Femur (tissue), 1 donor: ENCODE measurements at places on chromosomes 11 and 22.

DNA sequence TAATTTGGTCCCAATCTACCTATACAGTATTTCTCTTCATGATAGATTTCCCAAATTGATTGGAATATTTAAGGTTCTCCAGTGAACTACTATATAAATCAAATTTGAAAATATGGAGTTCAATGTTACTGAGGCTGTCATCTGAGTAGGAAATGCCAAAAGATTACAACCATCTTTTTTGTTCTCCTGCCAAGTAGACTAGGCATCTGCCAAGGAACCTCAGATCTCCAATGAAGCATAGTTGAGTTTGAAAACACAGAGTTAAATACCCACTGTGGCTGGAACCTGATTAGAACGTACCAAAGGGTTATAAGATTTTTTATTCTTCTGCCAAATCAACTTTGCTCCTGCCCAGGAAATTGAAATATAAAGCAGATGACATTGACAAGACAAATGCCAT is 330.9 kb downstream of the CNTN5 start:
- no peak for DNase-seq

GRCh38 chr11:117219001-117219400 is 12.9 kb downstream of the PCSK7 start:
- DNase-seq: no peak

- DNase-seq: no peak
Measured at GRCh38 chr11:26420331-26420730, 88.4 kb downstream of the ANO3 start.

GRCh38 chr11:133808393-133809140 is 36.7 kb downstream of the SPATA19 start:
- DNase-seq: no peak

GRCh38 chr11:110000031-110000502 is 93.1 kb upstream of the ZC3H12C start:
- no peak for DNase-seq

DNA sequence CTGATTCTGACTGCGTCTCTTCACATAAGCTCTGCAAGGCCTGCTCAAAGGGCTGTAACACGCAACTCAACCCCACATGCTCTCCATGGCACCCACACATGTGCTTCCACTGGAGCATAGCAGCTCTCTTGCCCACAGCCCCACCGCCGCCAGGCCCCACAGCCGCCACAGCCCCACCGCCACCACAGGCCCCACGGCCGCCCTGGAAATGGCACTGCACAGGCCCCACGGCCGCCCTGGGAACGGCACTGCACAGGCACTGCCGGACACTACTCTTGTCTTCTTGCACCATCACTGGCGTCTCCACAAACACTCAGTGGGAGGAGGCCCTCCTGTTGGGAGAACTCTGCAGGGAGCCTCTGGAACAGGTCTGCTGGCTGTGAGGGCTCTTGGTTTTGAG is 8.6 kb downstream of the MOB2 start:
- DNase-seq: no peak

DNA sequence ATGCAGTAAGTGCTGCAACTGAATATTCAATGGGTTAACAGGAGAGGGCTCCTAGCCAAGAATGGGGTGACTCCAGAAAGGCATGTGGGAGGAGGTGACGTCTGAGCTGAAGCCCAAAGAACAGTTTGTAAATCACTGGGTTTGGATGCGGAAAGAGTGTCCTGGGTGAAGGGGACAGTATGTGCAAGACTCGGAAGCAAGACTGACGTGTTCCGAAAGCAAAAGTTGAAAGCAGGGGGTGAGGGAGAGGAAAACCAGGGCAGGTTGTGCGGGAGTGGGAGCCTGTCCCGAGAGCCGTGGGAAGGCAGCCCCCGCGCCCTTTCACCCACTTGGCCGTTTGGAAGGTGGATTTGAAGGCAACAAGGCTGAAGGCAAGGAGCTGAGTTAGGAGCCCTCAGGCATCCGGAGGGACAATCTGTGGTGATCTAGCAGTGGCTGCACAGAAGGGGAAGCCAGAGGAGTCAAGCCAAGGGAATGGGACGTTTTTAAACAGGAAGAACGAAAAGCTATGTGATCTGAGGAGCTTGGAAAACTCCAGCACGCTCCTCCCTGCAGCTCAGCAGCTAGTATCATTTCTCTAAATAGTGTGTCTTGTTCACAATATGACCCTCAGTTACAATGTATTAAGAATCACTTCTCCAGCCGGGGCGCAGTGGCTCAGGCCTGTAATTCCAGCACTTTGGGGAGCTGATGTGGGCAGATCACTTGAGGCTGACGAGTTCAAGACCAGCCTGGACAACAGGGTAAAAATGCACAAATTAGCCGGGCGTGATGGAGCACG is 7.7 kb downstream of the SLC25A18 start:
- peak; percentile 79 for DNase-seq

GRCh38 chr11:2846056-2846455 is 39.5 kb downstream of the CDKN1C start:
- no peak for DNase-seq

DNA sequence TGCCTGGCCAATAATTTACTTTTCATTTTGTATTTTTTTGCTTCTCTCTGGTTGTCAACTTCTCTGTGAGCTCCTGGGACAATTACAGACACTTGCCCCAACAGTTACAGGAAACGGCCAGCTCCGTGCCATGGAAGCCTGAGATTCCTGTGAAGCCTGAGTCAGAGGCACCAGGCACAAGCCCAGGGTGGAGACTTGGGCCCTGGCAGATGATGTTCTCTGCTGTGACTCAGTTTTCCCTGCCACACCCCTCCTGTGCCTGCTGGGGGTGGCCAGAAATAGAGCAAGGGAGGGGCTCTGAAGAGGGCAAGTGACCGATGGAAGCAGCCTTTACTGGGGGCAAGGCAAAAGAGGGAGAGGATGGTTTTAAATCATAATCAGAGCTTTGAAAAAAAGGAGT is 4.9 kb downstream of the ATP5MGL start:
- DNase-seq: no peak

GRCh38 chr22:30591191-30591587 is 521 bp downstream of the PES1 start:
- DNase-seq: no peak

DNA sequence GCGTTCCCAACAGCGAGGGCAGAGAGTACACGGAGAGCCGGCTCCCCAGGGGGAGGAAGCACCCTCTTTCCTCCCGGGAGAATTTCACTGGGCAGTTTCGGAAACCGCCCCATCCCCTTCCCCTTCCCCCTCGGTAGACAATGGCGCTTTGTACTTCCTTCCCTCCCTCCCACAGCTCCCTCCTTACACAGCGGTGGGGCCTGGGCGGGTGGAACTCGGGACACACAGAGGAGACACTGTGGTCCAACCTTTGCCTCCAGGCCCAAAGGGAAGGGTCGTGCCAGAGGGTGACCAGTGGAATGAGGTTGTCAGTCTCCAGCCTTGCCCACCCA is 4.3 kb downstream of the SMTN start:
- no peak for DNase-seq

DNA sequence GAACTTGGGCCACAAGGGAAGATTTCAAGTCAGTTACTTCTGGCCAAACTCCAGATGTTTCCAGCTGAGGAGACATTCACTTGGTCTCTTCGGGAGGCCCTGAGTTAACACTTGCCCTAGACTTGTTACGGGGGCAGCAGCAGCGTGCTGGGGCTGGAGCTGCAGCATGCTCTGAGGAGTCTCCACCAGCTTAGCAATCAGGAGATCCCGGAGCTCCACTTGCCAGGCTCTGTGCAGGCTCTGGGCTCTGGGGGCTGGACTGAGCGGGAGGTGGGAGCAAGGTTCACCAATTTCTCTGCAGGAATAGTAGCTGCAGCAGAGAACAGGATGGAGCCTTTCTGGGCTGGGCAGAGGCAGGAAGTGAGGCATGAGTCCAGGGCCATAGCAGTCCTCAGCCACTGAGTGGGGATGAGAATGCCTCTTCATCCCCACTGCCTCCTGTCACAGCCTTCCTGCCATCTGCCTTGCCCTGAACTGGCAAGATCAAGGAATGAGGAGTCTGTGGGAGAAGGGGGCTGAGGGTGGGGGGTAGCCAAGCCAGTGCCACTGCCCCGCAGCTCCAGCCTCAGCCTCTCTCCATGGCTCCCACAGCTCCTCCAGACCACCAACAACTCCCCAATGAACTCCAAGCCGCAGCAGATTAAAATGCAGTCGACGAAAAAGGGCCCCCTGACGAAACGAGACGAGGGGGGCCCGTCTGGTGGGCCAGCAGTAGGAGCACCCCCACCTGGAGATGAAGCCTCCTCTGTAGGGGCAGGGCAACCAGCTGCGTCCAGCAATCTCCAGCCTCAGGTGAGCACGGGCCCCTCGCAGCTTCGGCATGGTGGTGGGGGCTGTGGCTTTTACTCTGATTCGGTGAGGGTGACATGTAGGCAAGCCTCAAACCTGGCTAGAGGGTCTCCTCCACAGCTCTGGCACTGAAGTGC is 23.4 kb downstream of the GTPBP1 start:
- no peak for DNase-seq

DNA sequence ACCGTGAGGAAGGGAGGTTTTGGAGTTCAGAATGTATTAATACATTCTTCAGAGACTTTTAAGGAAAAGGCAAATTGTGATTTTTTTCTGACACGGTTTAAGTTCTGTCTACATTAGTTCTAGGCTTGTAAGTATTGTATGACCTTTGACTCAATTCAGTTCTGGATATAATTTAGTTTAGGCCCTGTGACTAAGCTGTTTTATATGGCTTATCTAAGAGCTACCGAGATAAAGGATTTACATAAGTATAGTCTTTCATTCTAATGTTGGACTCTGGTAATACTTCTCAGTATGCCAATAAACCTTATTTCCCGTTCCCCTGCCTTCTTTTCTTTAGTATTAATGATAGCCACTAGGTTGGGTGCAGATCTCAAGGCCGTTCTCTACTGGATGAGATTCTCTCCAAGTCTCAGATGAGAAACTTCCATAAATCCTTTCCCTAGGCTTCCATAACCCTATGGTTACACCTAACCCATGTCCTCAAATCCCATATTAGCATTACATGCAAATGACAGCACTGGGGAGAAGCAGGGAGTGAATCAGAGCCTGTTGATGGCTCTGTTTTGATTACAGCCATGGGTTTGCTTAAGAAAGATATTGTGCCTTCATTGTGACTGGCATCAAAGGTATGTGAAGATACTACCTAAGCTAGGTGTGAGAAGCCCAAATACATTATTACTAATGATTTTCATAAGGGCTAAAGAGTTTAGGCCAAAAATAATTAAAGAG is 38.7 kb downstream of the BARX2 start:
- no peak for DNase-seq

DNA sequence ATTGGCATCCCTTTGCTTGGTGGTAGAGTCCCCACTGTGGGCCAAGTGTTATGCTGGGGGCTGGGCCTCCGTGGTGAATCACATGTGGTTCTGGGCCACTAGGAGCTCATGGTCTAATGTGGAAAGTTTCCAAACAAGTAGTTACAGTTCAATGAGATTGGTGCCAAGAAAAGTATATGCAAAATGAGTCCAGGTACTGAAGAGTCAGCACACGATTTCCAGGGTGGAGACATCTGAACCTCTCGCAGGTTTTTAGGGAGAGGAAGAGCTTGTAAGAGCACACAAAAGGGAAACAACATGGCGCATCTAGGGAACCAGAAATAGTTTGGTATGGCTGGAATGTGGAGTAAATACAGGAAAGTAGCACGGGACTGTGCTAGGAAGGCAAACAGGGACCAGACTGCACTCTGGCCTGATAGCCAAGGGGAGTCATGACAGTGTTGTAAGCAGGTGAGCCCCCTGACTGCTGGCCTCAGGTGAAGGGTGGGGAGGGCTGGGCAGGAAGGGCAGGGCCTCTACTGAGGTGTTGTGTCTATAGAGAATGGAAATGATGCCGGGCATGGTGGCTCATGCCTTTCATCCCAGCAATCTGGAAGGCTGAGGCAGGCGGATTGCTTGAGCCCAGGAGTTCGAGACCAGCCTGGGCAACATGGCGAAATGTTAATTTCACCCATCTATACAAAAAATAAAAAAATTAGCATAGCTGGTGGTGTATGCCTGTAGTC is 12.6 kb downstream of the POLR2F start:
- no peak for DNase-seq

DNA sequence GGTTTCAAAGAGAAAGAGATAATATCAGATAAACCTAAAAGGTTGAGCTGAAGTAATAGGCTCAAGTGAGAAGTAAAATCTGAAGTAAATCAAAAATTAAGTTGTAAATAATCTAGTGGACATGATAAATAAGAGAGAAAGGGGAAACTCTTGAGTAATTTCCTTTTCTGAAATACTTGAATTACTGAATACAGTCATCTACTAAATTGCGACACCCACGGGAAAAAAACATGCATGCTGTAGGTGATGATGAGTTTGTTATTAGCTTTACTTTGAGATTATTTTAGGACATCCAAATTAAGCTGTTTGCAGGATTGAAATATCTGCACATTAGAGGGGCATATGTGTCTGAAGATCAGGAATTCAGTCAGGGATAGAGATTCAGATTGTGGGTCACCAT is 50.0 kb upstream of the CARD18 start:
- DNase-seq: no peak

DNA sequence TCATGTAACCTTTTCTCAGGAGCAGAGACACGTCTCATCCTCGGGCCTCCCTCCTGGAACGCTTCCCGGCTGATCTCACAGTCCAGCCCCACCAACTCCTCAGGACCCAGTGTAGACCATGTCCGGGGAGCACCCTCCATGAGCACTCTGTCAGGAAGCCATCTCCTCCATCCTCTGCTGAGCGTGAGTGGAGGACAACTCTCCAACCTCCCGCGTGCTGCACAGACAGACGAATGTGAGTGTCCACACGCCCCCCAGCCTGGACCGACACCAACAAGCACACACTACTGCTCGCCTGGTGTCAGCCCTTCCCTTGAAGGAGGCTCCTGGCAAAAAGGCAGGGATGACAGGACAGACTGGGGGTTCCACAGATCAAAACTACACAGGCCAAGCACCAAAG is 86.6 kb downstream of the SHANK2 start:
- DNase-seq: no peak

DNA sequence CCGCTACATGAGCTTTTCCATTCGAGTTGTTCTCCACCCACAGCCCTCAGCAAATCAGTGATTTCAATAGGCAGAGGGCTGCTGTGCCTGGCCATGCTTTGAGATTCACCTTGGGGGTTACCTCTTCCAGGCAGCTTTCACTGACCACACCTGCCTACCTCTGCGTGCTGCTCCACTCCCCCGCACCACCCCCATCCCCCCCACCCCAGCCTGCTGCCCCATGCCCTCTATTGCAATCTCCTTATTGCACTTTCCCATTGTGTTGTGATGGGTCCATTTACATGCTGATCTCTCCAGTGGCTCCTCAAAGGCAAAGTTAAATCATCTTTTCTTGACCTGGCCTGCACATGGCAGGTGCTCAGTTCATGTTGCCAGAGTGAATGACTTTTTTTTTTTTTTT is 18.0 kb upstream of the POLA2 start:
- DNase-seq: no peak

GRCh38 chr22:50319503-50319951 is 7.3 kb downstream of the DENND6B start:
- DNase-seq: no peak

- peak; percentile 31 for DNase-seq
Measured at GRCh38 chr22:20017622-20017958, 967 bp upstream of the ARVCF start.

DNA sequence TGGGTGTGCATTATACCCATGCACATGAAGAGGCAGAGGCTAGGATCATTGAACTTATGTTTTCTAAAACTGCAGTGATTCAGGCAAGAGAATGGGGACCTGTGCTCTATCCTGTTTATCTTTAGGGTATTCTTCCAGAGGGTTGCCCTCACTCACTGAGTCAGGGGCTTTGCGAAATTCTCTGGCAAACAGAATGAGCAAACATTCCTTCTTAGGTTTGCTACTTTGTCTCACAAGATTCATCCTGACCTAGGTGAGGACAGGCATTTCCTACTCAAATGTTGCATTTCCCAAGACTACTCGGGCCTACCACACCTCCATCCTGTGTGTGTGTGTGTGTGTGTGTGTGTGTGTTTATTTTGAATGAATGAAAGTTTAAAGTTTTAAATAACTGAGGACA is 2.7 kb upstream of the EIF3M start:
- no peak for DNase-seq
